Activated T-helper 17 cell treated with anti-CD3 and anti-CD28 coated beads, Interleukin-2, amount 50 U/mL, for 72 hours (primary cell): ENCODE measurements at places on chromosomes 1 and 21. TPM values are rescaled to one million over a fixed set of nuclear protein-coding genes. Genes with fewer than 3 reads are reported as not detected.
A peak's percentile ranks its signal among the peaks of the same experiment; 100 is the strongest.

GRCh38 chr1:66282343-66282852, 251.6 kb upstream of the SGIP1 start:
- ATAC-seq, result peak; percentile 76

DNA sequence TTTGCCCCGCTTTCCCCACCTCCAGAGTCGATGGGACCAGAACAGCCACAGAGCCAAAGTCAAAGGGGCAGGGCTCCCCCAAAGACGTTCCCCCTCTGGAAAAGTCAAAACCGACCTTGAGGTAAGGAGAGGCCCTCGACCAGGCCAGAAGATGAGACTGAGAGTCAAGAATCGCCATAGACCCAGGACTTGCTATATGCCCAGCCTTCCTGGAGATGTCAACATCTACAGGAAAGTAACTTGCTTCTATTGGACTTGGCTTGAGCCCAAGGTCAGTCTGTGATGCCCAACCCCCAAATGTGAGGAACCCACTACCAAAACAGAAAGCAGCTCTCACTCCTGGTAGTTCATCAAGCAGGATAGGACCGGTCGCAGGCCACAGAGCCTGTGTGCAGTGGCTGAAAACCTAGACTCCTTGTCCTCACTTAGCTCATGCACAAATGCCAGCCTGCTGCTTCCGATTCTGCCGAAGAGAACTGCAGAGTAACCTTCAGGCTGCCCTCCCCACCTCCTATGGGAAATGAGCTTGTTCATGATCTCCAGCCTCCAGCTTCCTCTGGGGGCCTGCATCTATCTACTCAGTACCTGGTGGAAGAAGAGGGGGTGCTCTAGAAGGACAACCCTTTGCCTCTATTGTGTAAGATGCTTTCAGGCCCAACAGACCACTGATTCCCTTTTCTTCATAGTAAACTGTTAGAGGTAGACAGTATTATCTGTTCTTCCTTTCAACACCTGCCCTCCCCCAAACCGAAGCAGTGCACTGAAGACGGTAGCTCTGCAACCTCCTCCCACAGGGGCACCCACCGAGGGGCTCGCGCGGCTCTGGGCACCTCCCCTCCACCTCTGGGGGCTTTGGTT, 1.4 kb downstream of the ACOT7 start:
- no peak for ATAC-seq

The PDZK1 gene
- 0.82 TPM for total RNA-seq

The SLC44A3 gene
- total RNA-seq, result 0.56 TPM
